ENCODE measurements at places on chromosomes 6 and 20. TPM values are rescaled to one million over a fixed set of nuclear protein-coding genes. Genes with fewer than 3 reads are reported as not detected.

GRCh38 chr6:24949020-24949569 lies 13.3 kb upstream of the RIPOR2 start:
- no peak for DNase-seq

DNA sequence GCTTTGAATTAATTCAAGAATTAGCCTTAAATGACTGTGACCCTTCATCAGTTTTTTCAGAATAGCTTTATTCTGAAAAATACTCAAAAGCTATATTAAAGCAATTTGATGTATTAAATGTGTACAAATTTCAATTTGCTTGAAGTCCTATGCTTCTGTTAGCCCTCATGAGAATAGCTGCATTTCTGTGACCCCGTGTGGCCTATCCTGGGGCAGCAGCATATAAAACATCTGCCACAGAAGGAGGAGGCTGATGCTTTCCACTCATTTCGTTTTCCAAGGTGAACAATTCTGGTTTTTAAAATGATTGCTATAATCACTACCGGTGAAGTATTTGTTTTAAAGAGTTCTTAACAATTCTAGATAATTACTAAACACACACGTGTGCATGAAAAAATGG lies 360.3 kb downstream of the BTBD9 start:
- no peak for DNase-seq

- DNase-seq: no peak
Measured at GRCh38 chr6:23620911-23621401, 505.1 kb upstream of the NRSN1 start.

DNA sequence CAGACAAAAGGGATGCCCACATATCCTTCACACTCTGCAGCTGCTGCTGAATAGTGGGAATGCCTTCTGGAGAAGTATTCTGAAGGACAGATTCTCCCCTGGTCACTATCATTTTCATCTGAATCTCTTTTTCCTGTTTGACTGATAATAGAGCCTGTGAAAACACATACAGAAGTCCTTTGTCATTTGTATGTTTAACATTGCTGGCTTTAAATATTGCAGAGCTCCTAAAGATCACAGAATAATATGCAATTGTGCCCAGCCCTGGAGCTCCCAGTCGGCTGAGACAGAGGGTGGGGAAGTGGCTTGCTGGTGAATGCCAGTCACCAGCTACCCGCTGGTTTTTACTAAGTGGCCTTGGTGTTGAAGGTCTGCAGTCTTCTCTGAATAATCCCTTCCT lies 272.3 kb downstream of the SYNE1 start:
- no peak for DNase-seq

- no peak for DNase-seq
Measured at GRCh38 chr20:41526327-41526726, 91.8 kb downstream of the CHD6 start.

GRCh38 chr20:36030149-36030548 lies 61.8 kb downstream of the CNBD2 start:
- no peak for DNase-seq

DNA sequence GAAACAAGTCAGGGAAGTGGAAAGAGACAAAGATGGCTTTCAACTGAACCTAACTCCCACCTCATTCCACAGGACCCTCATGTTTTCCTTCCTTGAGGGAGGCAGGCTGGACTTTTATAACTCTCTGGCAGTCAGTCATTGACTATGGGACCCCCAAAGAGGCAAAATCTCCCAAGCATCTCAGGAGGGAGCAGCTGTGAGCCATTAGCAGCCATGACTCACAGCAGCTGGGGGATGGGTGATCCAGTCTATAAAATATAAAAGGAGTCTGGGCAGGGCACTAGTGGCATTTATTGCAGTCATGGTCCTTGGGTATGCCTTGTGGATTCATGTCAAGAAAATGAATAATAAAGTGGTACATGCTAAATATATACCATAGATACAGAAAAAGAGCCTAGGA lies 387.0 kb upstream of the CHD6 start:
- DNase-seq: no peak

- no peak for DNase-seq
Measured at GRCh38 chr20:5092765-5093339, 26.9 kb downstream of the PCNA start.

GRCh38 chr6:85679445-85680123 lies 36.9 kb upstream of the SYNCRIP start:
- DNase-seq: no peak

GRCh38 chr6:53244399-53244931 lies 95.8 kb upstream of the GCM1 start:
- no peak for DNase-seq

- DNase-seq: no peak
Measured at GRCh38 chr20:57710841-57711240, 1.0 kb upstream of the PMEPA1 start.

- no peak for DNase-seq
Measured at GRCh38 chr20:62359043-62359490, 8.0 kb downstream of the LAMA5 start.

- DNase-seq: no peak
Measured at GRCh38 chr6:82909551-82909950, 156.1 kb downstream of the UBE3D start.

- DNase-seq: no peak
Measured at GRCh38 chr6:7579851-7580250, 10.1 kb upstream of the SNRNP48 start.

GRCh38 chr6:104625536-104625935 lies 234.2 kb downstream of the HACE1 start:
- peak; percentile 37 for DNase-seq

DNA sequence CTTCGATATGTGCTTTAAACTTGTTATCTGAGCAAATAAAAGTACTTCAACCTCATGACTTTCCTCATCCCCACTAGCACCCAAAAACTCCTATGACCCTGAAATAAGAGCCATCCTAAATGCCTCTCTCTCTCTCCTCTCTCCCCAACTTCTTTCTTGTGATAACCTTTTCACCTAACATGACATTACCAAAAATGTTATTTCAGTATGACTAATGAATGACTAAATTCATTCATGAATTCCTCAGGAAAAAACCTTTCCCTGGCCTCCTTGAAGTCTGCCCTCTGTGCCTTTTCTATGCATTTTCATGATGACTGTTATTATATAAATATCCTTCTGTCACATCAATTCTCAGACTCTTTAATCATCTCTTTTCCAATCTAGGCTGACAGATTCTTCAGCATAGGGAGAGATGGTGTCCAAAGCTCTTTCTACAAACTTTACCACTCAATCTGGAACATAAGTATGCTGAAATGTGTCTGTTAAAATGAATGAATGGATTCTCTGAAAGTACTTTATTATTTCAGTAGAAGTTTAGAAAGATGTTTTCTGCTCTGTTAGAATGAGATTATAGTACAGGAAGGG lies 114.3 kb upstream of the GGTLC1 start:
- DNase-seq: no peak

DNA sequence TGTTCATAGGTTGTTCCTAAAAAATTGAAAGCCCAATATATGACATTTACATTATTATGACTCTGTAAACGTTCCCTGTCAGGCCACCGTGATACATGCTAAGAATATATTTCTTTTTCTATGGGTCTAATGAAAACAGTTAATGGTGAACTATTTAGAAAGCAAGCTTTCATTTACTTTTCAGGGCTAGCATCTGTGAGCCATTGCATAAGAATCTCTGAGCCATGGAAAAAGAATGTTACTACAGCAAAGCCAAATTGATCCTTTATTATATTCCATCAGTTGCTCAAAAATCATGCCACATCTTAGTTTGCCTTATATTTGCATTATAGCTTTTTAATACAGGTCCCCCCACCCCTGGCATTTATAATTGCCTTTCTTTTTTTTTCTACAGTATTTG lies 275.5 kb downstream of the ZFAND3 start:
- no peak for DNase-seq

GRCh38 chr6:75333676-75334200 lies 49.1 kb upstream of the TMEM30A start:
- no peak for DNase-seq

DNA sequence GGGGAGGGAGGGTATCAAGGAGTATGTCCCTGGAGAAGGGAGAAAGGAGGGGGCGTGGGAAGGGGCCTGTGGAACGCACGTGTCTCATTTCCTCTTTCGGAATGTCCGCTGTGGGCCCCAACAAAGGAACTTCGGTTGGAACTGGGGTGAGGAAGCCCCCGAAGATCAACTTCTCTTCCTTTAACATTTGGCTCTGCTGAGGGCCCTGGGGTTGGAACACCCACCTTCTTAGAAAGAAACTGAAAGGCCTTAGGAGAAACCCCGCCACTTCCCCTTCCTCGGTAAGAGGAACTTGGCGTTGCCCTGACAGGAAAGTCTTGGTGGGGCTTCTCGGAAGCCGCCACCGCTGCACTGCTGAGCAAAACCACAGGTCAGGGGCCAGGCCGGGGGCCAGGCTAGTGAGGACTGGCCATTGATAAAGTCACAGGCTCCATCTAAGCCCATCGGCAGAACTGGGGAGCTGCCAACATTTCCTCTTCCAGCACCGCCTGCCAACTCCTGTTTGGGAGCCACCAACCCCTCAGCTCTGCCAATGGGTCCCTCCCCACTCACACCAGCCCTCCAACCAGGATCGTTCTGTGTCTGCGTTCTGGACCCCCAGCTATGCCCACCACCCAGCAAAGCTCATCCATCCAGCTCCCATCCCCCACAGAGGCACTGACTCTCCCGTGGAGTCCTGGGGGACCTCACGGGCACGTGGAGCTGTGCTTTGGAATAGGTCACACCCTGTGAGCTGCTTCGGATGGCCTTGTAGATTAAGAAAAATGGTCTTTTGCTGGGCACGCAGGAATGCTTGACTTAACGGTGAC lies 44.8 kb downstream of the FGD2 start:
- no peak for DNase-seq

DNA sequence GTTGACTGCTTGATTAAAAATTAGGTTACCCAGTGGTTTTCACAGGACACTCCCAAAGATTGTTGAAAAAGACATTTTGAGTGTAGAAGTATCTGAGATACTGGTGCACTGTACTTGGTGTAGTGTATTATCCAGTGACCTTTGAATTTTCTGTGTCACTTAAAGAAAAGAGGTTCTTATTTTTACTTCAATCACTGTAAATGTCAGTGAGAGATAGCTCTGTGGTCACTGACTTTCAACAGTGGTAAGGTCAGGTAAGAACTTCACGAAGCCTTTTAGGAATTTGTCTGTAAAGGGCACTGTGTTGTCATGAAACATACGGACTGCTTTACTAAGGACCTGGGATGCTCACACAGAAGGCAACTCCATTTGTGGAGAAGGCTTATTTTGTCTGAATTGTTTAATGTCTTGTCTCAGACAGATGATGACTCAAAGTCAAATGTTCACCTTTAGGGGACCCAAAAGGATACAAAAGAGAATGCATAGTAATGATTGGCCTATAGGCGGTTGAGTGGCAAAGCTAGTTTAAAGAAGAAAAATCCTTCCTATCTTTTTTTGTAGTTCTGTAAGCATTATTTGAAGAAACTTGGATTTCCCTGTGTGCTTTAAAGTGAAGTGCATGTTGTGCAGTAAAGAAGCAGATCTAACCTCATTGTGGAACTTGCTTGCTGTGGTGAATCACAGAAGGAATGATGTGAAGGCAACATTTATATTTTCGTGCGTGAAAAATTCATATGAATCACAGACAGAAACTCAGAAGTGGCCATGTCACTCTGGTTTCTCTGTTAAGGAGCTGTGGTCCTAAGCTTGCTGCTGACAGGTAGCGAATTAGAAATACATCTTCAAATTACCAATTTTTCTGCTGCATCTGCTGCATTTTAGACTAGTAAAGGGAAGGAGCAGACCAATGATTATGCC lies 47.3 kb downstream of the ZFAND3 start:
- no peak for DNase-seq

DNA sequence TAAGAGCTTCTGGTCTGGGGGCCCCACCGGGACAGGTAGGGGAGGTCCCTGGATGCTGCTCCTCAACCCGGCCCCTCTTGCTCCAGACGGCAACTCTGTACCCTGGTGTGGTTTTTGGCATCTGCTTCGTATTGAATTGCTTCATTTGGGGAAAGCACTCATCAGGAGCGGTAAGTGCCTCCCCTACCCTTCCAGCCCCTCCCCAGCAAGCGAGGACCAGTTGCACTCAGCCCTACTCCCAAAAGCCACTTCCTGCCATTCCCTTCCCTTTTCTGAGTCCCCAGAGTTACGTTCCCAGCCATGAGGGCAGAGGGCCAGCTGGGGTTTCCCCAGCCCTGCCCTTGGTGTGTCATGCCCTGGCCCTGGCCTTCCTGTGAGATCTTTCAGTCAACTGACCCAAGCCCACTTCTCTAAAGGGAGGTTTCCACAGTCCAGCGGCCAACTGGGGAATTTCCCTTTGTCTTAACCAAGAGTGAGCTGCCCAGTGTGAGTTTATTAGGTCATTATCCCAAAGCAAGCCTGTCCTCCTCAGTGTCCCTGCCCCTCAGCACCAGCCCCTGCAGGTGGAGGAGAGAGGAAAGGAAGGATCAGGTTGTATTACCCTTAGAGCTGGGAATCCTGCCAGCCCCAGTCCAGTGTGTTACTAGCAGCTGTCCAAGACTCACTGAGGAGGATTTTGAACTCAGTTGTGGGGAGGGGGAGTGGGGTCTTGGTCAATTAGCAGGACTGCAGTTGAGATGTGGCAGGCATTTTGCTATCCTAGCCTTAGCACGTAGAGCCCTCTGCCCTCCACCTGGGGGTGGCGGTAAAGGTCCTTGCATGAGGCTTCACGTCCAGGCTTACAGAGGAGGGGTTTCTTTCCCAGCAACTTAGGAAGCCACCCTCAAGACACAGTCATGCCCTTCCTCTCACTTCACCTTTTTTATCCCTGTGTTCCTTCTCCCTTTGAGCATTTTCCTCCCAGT lies 45.8 kb downstream of the TM9SF4 start:
- DNase-seq: peak; percentile 94

- DNase-seq: no peak
Measured at GRCh38 chr6:166308033-166308768, at the start of gene PRR18. Gene PRR18 (minus strand): TSS chr6:166308392. CDS start chr6:166308142, 250 bp downstream.

DNA sequence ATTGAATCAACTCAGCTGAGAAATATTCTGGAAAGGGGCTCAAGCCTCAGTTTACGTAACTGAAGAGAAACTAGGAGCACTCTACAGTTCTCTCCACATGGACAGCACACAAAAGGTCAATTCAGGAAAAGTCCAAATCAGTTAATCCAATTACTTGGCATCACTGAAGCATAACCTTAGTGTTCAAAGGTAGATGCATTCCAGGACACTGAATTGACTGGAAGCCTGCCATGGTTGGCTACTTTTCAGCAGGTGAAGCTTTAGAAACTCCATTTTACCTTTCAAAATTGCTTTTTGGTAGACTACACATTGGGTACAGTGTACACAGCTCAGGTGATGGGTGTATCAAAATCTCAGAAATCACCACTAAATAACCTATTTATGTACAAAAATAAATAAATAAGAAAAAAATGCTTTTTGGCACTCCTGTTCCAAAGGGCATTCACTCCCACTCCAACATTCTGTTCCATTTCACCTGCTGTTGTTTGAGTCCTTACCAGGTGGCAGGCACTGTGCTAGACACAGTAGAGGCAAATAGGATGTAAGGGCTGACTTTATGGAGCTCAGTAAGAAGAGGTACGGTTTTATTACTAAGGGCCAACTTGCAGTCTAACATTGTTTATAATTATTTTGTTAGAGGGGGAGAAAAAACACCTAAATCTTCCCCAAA lies 153.4 kb downstream of the FAXC start:
- DNase-seq: no peak

GRCh38 chr20:49676581-49677291 lies 36.9 kb downstream of the B4GALT5 start:
- DNase-seq: peak; percentile 64

Gene SLC12A5
- not detected for total RNA-seq

Gene OLIG3
- total RNA-seq: not detected

Gene DEFB119
- total RNA-seq: not detected

Gene ELOVL4
- total RNA-seq: 93.7 TPM

Gene RSPO3
- total RNA-seq: 1.5 TPM

Gene PRL
- total RNA-seq: not detected

Gene TNFRSF6B
- 17.1 TPM for total RNA-seq

Gene C6orf141
- 4.2 TPM for total RNA-seq

Gene FGD2
- total RNA-seq: 9.2 TPM

Gene HACE1
- 11.8 TPM for total RNA-seq
